Activated CD8-positive, alpha-beta T cell treated with anti-CD3 and anti-CD28 coated beads, Interleukin-2, amount 10 ng/mL, durations not matched to agents 7 days and 5 days (primary cell): ENCODE measurements at places on chromosomes 3 and 15. TPM values are rescaled to one million over a fixed set of nuclear protein-coding genes. Genes with fewer than 3 reads are reported as not detected.

Gene THBS1
- total RNA-seq: 0.87 TPM

Gene MUC4
- total RNA-seq: 0.05 TPM

Gene MME
- not detected for total RNA-seq

Gene MGLL
- total RNA-seq: 2.2 TPM

Gene LEKR1
- 0.68 TPM for total RNA-seq

Gene IQSEC1
- total RNA-seq: 53.8 TPM

Gene GPR149
- total RNA-seq: not detected

Gene CCDC71
- 22.7 TPM for total RNA-seq

Gene TCF12
- 63.4 TPM for total RNA-seq

Gene SLC15A2
- total RNA-seq: 1.9 TPM

Gene FILIP1L
- 1.7 TPM for total RNA-seq

Gene SPINK8
- not detected for total RNA-seq

Gene ITIH1
- total RNA-seq: not detected

Gene SELENOS
- 32.2 TPM for total RNA-seq

Gene CHL1
- not detected for total RNA-seq

Gene CCR3
- 0.37 TPM for total RNA-seq

Gene P2RY1
- total RNA-seq: 0.44 TPM

Gene SLCO2A1
- total RNA-seq: not detected

Gene SMCO1
- not detected for total RNA-seq

Gene AMIGO3
- total RNA-seq: 2.0 TPM

Gene KBTBD13
- total RNA-seq: not detected

Gene C3orf20
- total RNA-seq: 0.11 TPM

Gene ALPK3
- 0.24 TPM for total RNA-seq

Gene GAP43
- not detected for total RNA-seq

Gene TMCO5A
- total RNA-seq: not detected

Gene PAK6
- 1.4 TPM for total RNA-seq

Gene SEMA3F
- not detected for total RNA-seq

Gene ARRDC4
- total RNA-seq: 0.18 TPM

Gene LHFPL4
- total RNA-seq: not detected

Gene FGF7
- total RNA-seq: not detected

Gene PLSCR5
- total RNA-seq: not detected
